ENCODE measurements at places on chromosomes 16 and 17.

DNA sequence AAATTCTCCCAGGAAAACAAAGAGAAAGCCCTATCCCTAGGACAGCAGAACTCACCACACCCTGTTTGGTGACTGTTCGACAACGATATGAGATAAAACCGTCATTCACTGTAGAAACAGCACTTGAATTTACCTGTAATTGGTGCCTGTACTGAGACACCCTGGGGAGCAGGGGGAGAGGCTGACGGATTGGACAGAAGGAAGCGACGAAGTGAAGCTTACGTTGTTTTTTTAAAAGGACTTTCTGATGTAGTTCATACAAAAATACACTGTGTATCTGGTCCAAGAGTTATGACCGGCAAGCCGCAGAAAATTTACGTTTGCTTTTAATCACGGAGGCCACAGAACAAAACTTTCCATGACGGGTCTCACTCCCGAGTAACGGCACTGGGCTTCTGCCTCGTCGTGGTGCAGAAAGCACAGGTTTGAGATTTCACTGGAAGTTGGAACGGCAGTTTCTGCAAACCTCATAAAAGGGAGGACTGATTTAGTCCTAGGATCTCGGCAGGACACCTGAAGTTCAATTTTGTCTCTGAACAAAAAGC lies 9.7 kb downstream of the NXN start:
- DNase-seq: no peak

DNA sequence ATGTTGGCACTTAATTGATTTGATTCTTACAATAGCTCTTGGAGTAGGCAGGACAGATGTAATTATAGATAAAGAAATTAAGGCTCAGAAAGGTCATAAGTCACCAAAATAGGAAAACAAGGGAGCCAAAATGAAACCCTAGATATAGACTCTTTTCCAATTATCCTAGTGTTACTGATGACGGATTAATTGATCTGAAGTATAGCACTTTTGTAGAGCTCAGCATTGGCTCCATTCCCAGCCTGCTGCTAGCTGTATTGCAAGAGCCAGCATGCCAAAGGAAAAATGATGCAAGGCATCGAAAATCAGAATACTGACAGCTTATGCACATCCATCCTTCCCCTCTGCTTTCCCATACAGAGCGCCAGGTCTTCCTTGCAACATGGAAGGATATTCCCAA lies 21.6 kb upstream of the RASL10B start:
- no peak for DNase-seq

- no peak for DNase-seq
These were observed 16.8 kb upstream of the DRG2 start for GRCh38 chr17:18070861-18071340.

GRCh38 chr17:29546830-29547229 lies 20.0 kb downstream of the ABHD15 start:
- DNase-seq: no peak

DNA sequence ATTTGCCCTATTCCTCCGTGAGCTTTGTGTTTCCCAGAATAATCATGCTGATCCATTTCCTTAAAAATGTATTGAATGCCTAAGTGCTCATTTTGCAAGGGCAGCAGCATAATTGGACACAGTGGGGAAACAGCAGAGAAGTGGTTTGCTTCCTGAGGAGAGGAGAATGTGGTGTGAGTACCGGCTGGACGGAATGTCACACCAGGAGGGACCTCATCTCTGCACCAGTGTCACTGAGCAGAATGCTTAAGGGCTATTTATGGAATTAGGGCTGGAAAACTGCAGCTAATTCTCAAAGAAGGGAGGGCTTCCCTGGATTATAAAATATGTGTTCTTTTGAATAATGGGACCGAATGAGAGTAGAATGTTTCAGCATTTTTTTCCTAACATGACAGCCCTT lies 1100.6 kb upstream of the RBFOX1 start:
- no peak for DNase-seq

- no peak for DNase-seq
These were observed 765.6 kb downstream of the CDH11 start for GRCh38 chr16:64356267-64356666.

DNA sequence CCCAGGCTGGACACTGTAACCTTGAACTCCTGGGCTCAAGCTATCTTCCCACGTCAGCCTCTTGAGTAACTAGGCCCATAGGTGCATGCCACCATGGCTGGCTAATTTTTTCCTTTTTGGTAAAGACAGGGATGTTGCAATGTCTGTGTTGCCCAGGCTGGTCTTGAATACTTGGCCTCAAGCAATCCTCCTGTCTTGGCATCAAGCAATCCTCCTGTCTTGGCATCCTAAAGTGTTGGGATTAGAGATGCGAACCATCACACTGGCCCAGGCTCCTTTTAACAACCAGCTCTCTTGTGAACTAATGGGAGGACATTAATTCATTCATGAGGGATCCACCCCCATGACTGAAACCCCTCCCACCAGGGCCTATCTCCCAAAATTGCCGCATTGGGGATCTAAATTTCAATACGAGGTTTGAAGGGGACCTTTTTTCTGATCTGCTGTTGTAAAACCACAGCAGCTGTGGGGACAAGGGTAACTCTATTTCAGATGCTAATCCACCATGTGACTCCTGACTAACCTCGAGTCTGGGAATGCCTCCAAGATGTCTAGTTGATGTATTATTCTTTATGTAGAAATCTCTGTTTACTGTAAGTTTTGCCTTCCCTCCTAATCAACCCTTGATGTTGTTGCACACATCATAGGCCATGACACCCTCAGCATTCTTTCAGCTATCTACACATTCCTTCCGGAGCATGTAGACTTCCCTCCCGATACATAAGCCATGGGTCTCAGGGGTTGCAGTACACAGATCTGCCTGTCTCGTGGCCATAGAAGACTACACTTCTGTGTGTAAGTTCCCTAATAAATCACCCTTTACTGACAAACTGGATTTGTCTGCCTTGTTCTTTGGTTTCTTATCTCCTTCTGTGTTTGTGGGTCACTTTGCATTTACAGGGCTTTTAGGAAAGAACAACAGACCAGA lies 37.6 kb downstream of the RNF112 start:
- no peak for DNase-seq

- no peak for DNase-seq
These were observed 32.9 kb downstream of the DEF8 start for GRCh38 chr16:89981414-89981813.

All from activated CD8-positive, alpha-beta memory T cell treated with anti-CD3 and anti-CD28 coated beads for 1 hour (primary cell).